ENCODE measurements at places on chromosomes 4 and X. TPM values are rescaled to one million over a fixed set of nuclear protein-coding genes. Genes with fewer than 3 reads are reported as not detected.

- no peak for DNase-seq
These were observed 111.4 kb downstream of the MAD2L1 start for GRCh38 chr4:119955256-119955655.

Gene GPR78
- total RNA-seq = not detected

GRCh38 chr4:18938343-18939099 lies 917.0 kb upstream of the LCORL start:
- DNase-seq = no peak

- DNase-seq = no peak
These were observed 60.1 kb downstream of the SEPTIN11 start for GRCh38 chr4:77009511-77010115.

- no peak for DNase-seq
These were observed 79.7 kb downstream of the KIT start for GRCh38 chr4:54737421-54737820.

Gene ADGRL3
- total RNA-seq = not detected

Gene XPNPEP2
- total RNA-seq = 0.93 TPM

- DNase-seq = no peak
These were observed 9.0 kb downstream of the TCEAL1 start for GRCh38 chrX:103637604-103638338.

- no peak for DNase-seq
These were observed 668.5 kb downstream of the PCDH18 start for GRCh38 chr4:136863756-136864155.

- no peak for DNase-seq
These were observed 255.8 kb downstream of the UNC5C start for GRCh38 chr4:95293014-95293413.

GRCh38 chr4:118865091-118865708 lies 23.5 kb upstream of the SYNPO2 start:
- DNase-seq = peak; percentile 12

GRCh38 chrX:77009691-77010090 lies 437.5 kb upstream of the FGF16 start:
- no peak for DNase-seq

Gene KDR
- total RNA-seq = not detected

Gene SULT1E1
- total RNA-seq = not detected

Gene MEPE
- total RNA-seq = not detected

Gene CYTL1
- total RNA-seq = not detected

Gene SCML2
- 2.3 TPM for total RNA-seq

DNA sequence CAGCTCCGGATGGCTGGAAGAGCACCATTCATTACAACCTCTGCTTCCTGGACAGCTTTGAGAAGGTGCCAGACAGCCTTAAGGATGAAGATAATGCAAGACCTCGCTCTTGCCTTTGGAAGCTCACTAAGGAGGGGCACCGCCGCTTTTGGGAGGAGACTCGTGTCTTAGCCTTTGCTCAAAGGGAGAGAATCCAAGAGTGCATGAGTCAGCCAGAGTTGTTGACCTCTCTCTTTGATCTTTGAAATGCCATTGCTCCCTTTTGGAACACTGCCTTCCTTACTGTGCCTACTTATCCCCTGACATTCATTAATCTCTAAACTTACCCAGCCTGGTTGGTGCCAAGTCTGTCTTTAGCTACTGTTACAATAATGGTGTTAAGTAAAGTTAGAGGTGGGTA lies 1.2 kb downstream of the FOXR2 start:
- no peak for DNase-seq

DNA sequence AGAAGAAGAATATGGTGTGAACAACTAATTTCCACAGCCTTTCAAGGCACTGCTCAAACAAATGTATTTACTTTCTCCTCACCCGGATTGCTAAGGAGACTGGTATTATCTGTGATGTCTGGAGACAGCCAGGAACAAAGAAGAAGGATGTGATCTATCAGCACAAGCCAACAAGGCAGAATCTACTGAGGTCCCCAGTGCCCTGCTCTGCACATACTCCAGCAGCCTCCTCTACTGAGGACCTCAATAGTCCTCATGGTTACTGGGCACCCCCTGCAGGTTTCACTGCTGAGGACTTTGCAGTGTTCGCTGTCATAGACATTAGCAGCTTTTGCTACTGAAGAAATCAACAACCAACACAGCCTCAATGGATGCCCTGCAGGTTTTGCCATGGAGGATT lies 930.1 kb downstream of the ADGRL3 start:
- no peak for DNase-seq

Gene CASK
- 27.0 TPM for total RNA-seq

GRCh38 chrX:46531442-46531841 lies 13.8 kb downstream of the ZNF674 start:
- no peak for DNase-seq

Gene PPARGC1A
- total RNA-seq = not detected

DNA sequence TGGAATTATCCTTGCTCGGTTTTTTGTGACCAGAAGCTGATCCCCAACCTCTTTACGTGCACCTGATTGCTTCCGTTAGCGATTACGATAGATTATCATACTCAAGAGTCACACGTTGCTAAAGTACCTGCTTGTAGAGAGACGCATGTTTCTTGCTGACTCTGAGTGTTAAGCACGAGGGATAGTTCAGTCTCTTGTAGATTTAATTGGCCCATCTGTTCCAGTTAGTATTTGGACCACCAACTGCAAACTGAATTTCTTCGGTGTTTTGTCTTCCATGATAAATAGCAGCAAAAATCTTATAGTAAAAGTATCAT lies 516 bp upstream of the COX18 start:
- DNase-seq = no peak

- DNase-seq = no peak
These were observed 78.6 kb upstream of the RAPGEF2 start for GRCh38 chr4:159024266-159024665.

GRCh38 chrX:28850955-28851354 lies 263.7 kb downstream of the IL1RAPL1 start:
- no peak for DNase-seq

- DNase-seq = no peak
These were observed 28.0 kb downstream of the MFSD8 start for GRCh38 chr4:127936974-127937373.

GRCh38 chr4:33649015-33649414 lies 2595.3 kb downstream of the ARAP2 start:
- DNase-seq = no peak

Gene ZNF81
- total RNA-seq = 6.0 TPM

DNA sequence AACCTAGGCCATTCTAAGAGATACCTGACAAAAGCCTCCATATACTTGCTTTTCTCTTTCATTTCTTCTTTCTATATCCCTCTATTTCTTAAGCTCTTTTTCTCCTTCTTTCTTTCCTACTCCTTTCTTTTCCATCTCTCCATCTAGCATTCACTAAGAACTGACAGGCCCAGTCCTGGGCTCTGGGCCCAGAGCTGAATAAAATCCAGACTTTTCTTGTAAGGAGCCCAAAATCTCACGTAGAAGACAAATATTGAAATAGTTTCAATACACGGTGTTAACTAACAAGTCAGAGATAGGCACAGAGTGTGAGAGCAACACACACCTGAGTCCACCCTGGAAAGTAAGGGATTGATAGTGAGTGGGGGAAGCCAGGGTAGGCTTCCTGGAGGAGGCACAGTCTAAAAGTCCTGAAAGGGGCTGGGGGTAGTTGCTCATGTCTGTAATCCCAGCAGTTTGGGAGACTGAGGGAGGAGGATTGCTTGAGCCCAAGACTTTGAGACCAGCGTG lies 73.2 kb upstream of the EFNB1 start:
- no peak for DNase-seq

Gene SFRP2
- total RNA-seq = not detected

Gene DACH2
- total RNA-seq = not detected

DNA sequence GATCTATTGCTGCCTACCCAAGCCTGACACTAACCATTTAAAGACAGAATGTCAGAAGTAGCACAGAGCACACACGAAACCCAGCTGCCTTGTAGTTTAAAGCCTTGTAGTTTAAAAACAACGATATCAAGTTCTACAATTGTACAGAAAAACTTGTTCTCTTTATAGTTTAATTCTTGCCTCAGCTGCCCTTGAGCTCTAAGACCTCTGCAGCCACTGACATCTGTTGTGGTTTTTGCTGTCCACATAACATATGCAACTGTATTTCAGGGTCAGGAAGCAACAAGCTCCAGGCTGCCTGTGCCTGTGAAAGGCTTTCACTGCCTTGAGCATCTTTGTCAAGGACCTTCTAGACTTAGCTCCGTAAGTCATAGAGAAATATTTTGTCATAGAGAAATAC lies 227.2 kb downstream of the SPCS3 start:
- DNase-seq = no peak

DNA sequence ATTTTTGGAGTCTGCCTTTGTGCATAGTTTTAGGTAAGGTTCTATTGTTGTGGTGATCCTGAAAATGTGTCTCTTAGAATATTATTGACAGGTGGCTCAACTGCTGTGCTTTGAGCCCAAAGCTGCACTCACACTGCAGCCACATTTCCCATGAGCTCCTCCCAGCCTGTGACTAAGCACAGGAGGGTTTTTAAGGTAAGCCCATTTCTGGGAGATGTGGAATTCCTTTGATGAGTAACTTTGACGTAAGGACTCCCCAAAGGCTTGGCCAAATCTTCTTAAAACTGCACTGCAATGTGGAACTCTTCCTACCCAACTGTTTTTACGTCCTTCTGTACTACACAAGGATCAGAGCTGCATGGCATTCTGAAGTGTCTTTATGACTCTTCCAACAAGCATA lies 20.0 kb upstream of the TMPRSS11A start:
- DNase-seq = no peak

GRCh38 chrX:40172401-40173142 lies 74.8 kb upstream of the BCOR start:
- peak; percentile 46 for DNase-seq

DNA sequence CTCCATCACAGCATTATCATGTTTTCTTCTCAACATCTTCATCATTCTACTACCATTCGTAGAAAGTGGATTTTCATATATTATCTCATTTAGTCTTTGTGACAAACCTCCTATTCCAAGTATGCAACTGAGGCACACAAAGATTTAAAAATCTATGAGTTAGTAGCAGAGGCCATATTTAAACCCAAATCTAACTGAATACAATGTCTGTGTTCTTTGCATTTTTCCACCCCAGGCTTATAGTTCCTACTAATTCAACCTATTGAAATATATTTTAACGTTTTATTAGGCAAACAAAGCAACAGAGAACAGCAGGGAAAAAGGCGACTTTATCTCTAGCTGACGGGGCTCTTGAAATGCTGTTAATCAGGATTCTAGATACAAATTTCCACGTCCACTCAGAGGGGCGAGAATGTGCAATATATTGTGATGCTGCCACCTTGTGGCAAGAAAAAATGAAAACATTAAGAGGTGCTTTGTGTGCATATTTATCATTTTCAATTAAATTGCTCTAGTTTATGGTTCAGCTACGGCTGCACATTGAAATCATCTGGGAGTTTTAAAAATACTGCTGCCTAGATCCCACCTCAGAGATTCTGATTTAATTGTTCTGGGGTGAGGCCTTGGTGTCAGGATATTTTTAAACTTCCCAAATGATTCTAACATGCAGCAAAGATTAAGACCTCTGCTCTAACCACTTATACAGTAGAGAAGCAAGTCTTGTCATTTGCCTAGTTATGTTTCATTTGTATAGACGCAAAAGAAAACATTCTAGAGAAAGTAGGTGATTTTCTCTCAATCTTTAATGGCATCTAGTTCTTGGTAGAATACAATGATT lies 315.9 kb downstream of the MAPK10 start:
- DNase-seq = no peak

DNA sequence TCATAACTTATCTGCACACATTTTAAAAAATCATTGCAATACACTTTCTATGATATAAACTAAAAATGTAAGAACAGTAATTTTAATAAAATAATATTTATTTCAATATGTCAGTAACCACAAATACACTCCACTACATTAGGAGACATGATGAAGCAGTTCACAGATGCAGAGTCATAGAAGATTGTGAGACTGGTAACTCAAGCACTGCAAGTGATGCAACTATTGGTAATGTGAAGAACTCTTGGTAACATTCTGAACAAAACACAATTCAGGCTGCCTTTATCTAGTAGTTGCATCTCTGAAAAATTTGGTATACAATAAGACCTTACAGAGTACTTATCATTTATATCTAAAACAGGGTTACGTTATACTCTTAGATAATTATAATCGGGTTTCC lies 52.6 kb upstream of the LRAT start:
- no peak for DNase-seq

DNA sequence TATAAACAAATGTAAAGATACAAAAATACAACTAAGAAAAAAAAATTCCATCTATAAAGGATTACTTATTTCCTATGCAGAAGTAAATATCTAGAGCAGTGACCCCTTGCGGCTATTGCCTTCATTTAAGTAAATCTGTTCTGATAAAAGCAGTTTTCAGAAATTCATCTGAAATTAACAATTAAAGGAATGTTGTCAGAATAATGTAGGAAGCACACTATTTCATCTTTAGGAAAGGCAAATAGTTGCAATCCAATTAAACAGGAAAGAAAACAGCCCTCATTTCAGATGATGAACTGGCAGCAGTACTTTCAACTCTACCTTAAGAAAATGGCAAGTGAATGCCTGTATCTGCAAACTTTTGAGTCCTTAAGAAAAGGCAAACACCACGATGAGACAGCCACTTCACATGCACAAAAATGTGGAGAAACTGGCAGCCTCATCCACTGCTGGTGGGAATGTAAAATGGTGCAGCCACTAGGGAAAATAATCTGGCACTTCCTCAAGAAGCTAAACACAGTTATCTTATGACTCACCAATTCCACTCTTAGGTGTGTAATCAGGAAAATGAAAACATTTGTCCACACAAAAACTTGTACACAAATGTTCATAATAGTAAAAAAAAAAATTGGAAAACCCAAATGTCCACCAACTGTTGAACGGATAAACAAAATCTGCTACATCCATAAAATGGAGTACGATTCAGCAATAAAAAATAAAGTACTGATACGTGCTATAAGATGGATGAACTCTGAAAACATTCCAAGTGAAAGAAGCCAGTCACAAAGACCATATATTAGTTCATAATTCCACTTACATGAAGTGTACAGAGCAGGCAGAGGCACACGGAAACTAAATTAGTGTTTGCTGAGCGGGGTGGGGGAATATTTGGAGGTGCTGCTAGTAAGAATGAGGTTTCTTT lies 2.0 kb upstream of the THAP9 start:
- no peak for DNase-seq

DNA sequence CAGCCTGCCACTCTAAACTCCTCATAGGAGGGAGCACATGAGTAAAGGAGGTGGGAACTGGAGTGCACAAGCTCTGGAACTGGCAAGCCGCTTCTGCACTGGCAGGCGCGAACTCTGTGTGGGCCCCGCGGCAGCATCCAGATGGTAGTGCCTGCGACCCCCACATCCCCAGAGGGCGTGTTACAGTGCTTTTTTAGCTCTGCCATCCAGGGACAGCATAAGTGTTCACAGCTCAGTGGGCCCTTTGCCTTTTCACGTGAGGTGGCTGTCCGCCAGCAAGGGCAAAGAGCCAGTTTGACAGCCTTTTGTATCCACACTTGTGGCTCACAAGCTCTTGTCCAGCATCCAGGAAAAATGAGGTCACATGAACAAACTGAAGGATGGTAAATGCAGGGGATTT lies 581.6 kb upstream of the DIAPH2 start:
- DNase-seq = no peak
